PC-9 (cell line): ENCODE measurements at places on chromosomes 2 and 18.

DNA sequence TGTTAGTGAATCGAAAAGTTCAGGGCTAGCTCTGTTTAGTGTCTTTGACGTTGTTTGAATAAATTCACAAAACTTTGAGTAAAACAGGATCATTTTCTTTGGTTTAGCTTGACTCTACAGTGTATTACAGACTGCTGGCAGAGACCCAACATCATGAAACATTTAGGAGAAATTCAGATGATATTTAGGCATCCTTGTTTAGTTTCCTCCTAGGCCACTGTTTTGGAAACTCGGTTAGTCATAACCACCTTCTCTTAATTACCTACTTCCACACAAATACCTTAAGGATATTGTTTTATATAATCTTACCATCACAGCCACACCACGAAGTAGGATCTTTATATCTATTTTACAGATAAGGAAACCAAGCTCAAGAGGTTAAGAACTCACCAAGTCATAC is 7.8 kb downstream of the LIMS1 start:
- DNase-seq = no peak

- no peak for DNase-seq
Measured at GRCh38 chr2:211829725-211830124, 708.9 kb downstream of the ERBB4 start.

DNA sequence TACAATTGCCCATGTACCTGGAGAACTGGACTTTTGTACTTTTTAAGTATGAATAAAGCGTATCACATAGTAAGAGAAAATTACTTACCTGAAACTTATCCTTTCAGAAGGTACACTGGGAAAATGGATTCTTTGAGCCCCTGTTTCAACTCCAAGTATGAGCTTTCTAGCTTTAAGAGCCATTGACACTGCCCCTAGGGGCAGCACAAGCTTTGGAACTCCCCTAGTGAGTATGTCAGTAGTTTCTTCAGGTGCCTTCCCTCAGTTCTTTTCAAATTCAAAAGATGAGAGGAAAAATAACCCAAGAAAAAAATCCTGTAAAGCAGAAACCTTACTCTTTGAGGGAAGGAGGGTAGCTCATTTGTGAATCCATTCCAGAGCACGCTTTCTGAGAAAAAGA is 124.1 kb downstream of the MEMO1 start:
- DNase-seq = no peak

GRCh38 chr18:63518178-63519012 is 23.8 kb upstream of the SERPINB12 start:
- peak; percentile 67 for DNase-seq

DNA sequence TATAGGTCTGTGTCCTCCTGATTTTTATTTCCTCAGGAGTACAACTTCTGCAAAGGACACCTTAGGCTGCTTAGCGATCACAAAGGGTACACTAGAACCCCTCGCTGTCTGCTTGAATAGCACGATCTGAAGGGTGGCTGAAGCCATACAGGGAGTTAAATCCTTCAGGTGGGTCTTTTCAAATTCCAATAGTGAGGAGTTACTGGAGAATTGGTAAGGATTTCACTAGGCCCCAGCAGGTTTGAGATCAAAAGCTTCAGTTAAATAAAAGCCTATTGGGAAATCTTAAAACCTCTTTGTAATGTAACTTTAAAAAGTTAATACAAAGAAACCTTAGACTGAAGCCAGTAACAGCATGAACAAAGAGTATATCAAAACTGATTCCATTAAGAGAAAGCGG is 613.1 kb downstream of the ZEB2 start:
- DNase-seq = no peak
